ENCODE measurements at places on chromosomes 11 and 22. TPM values are rescaled to one million over a fixed set of nuclear protein-coding genes. Genes with fewer than 3 reads are reported as not detected.

DNA sequence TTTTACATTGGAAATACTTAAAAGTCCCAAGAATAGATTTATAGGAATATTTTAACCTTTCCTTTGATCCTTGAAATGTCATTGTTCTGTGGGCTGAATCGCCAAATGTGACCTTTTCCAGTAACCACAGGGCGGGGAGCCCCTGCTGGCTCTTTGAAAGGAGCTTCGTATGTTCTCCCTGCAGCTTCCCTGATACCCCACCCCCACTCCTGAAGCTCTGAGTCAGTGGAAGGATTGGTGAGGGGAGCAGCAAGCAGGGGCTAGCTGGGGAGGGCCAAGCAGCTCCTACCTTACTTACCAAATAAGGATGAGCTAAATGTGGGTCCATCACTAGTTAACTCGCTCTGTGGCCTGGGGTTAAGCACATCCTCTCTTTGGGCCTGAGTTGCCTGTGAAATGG lies 87.7 kb downstream of the CHST1 start:
- H3K36me3 ChIP-seq = no peaks in the 10 kb centered on the region
- no peak overlapping the region for H3K27ac ChIP-seq
- DNase-seq = no peak
- no peaks in the 10 kb centered on the region for H3K4me1 ChIP-seq
- H3K27me3 ChIP-seq = no peaks in the 10 kb centered on the region

Gene GRAP2
- 1.7 TPM for total RNA-seq

Gene POU2F3
- not detected for total RNA-seq

Gene SERPIND1
- 615 TPM for total RNA-seq

All from right lobe of liver (tissue), 6 donors.